Calu3 (cell line): ENCODE measurements at places on chromosomes 4 and X. TPM values are rescaled to one million over a fixed set of nuclear protein-coding genes. Genes with fewer than 3 reads are reported as not detected.

CLNK gene
- not detected in 2 replicates for total RNA-seq

BEX3 gene
- 114 and 117 TPM in 2 replicates for total RNA-seq

FTSJ1 gene
- 64.9 and 75.2 TPM in 2 replicates for total RNA-seq

SERTM2 gene
- not detected in 2 replicates for total RNA-seq

PNPLA4 gene
- total RNA-seq, result 13.7 and 14.8 TPM in 2 replicates

- H3K27ac ChIP-seq, result no peak overlapping the region
- no peaks in the 10 kb centered on the region for H3K36me3 ChIP-seq
- no peak overlapping the region for H3K4me3 ChIP-seq
- no peaks in the 10 kb centered on the region for H3K27me3 ChIP-seq
- peak; percentile 40 for DNase-seq
Observed at GRCh38 chrX:133171962-133172708, 46.0 kb downstream of the TFDP3 start.

- DNase-seq, result peak; percentile 8
- H3K27me3 ChIP-seq, result peaks cover 82% of the 10 kb centered on the region
- H3K4me1 ChIP-seq, result peaks cover 7% of the 10 kb centered on the region
- H3K36me3 ChIP-seq, result peaks cover 24% of the 10 kb centered on the region
- H3K4me3 ChIP-seq, result peak within 1 kb of the TSS; percentile 85
- H3K27ac ChIP-seq, result no peak within 1 kb of the TSS
Observed at GRCh38 chrX:72305286-72306084, at the start of gene CITED1. Gene CITED1, minus strand, starts transcription at chrX:72305914. Its CDS starts 3,045 bp downstream, at chrX:72302869.

DNA sequence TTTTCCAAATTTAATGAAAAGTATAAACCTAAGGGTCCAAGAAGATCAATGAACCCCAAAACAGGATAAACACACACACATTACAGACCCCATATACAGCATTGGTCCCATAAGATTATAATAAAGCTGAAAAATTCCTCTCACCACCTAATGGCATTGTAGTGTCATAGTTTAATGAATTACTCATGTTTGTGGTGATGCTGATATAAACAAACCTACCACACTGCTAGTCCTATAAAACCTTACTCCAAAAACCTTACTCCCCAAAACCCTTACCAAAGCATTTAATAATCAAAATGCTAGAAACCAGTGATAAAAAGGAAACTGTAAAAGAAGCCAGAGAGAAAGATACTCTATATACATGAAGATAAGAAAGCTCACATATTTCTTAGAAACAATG lies 148.1 kb upstream of the SH3RF1 start:
- DNase-seq, result no peak
- H3K4me1 ChIP-seq, result no peaks in the 10 kb centered on the region
- H3K36me3 ChIP-seq, result no peaks in the 10 kb centered on the region
- no peak overlapping the region for H3K4me3 ChIP-seq
- H3K27me3 ChIP-seq, result no peaks in the 10 kb centered on the region

DNA sequence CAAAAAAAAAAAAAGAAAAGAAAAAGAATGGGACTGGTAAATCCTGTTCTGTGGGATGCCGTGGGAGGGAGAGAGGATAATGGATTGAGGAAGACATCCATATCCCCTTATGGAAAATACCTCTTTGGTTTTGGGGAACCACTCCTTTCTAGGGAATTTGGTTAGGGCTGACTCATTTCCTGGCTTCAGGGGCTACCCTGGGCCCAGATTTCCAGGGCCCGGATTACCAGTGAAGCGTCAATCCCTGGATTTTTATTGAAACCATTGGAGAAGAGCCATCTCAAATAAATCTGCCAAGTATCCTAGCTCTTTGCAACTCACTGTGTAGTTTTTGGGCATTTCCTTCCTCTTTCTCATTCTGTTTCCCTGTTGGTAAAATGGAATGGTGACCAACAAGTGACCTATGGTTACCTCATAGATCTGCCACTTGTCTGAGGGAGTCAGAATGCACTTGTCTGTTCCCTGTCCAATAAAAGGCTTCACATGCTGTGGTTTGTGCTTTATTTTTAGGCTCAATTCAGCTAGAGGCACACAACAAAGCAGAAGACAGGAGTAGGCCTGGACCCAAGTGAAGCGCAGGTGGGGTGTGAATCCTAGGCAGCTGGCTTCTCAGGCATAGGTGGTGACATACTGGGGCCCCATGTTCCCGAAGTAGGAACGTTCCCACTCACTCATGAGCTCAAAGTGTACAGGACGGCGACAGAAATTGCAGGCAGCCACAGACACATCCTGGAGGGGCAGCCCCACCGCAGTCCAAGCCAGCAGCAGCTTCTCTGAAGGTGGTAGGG lies 8.6 kb downstream of the APEX2 start:
- peaks cover 31% of the 10 kb centered on the region for H3K4me1 ChIP-seq
- peaks cover 10% of the 10 kb centered on the region for H3K36me3 ChIP-seq
- H3K27ac ChIP-seq, result peak overlapping the region; percentile 64
- DNase-seq, result no peak

DNA sequence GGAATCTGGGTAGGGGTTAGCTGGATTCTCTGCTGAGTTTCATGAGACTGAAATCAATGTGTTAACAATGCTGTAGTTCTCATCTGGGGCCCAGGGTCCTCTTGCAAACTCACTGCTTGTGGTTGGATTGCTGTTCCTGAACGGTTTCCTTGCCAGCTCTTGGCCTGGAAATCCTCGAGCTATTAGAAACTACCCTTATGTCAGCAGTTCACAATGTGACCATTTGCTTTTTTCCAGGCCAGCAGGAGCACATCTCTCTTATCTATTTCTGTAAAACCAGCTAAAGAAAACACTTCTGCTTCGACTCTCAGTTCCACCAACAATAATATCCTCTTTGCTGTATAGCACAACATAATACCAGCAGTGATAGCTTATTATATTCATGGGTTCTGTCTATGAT lies 140.1 kb upstream of the TRAM1L1 start:
- no peaks in the 10 kb centered on the region for H3K36me3 ChIP-seq
- no peak for DNase-seq
- H3K4me3 ChIP-seq, result no peak overlapping the region
- no peaks in the 10 kb centered on the region for H3K27me3 ChIP-seq

GRCh38 chr4:174523025-174523693 lies 871 bp upstream of the HPGD start:
- peaks cover 20% of the 10 kb centered on the region for H3K4me1 ChIP-seq
- H3K4me3 ChIP-seq, result peak overlapping the region; percentile 83
- no peak overlapping the region for H3K27ac ChIP-seq
- no peaks in the 10 kb centered on the region for H3K27me3 ChIP-seq
- peaks cover 19% of the 10 kb centered on the region for H3K36me3 ChIP-seq
- no peak for DNase-seq

DNA sequence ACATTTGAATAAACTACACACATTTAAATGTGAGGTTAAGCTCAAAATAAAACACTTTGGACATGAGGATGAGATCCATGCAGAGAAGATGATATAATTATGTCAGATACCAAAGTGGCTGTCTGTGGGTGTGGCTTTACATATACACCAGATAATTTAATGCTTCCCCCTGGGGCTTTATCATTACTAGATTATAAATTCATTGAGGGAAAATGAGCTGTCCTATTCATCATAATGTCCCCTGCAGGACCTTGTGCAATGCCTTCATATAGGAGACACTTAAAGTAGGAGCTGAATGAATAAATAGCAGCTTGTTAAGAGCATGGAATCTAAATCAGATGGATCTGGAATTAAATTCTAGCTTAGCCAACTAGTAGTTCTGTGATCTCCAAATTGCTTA lies 49.7 kb downstream of the OTC start:
- no peak overlapping the region for H3K4me3 ChIP-seq
- no peaks in the 10 kb centered on the region for H3K36me3 ChIP-seq
- peaks cover 22% of the 10 kb centered on the region for H3K27me3 ChIP-seq
- H3K27ac ChIP-seq, result no peak overlapping the region
- no peak for DNase-seq

GRCh38 chr4:119656342-119656741 lies 27.7 kb upstream of the PDE5A start:
- no peak overlapping the region for H3K4me3 ChIP-seq
- H3K27me3 ChIP-seq, result no peaks in the 10 kb centered on the region
- H3K36me3 ChIP-seq, result no peaks in the 10 kb centered on the region

DNA sequence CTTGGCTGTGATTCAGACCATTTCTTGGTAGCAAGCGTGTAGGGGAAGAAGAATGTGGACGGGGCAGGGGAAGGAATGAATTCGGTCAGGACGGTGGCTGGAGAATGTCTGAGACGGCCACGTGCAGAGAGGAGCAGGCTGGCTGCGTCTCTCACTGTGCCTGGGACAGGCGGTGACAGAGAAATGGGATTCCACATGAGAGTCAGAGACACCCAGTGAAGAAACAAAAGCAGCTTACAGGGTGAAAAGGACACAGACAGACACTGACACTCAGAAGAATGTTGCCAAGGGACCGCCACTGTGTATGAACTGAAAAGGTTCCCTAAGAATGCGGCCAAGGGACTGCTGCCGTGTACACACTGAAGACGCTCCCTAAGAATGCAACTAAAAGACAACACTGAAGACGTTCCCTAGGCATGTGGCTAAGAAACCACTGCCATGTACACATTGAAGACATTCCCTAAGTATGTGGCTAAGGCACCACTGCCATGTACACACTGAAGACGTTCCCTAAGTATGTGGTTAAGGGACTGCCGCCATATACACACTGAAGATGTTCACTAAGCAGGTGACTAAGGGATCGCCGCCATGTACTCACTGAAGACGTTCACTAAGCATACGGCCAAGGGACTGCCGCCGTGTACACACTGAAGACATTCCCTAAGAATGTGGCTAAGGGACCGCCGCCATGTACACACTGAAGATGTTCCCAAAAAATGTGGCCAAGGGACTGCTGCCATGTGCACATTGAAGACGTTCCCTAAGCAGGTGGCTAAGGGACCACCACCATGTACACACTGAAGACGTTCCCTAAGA lies 49.1 kb downstream of the DHRSX start:
- no peak overlapping the region for H3K27ac ChIP-seq
- no peak for DNase-seq
- H3K4me1 ChIP-seq, result peaks cover 19% of the 10 kb centered on the region
- H3K36me3 ChIP-seq, result no peaks in the 10 kb centered on the region
- no peaks in the 10 kb centered on the region for H3K27me3 ChIP-seq

DNA sequence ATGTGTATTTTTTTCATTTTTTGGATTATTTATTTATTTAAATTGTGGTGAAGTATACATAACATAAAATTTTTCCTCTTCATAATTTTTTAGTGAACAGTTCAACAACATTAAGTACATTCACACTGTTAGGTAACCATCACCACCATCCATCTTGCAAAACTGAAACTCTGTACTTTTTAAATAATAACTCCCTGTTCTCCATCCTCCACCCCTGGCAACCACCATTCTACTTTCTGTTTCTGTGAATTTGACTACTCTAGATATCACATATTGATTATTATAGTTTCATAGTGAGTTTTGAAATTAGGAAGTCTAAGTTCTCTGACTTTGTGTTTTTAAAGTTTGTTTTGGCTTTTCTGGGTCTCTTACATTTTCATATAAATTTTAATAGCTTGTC lies 89.3 kb upstream of the STX18 start:
- H3K27me3 ChIP-seq, result no peaks in the 10 kb centered on the region
- DNase-seq, result no peak
- H3K4me3 ChIP-seq, result no peak overlapping the region
- H3K27ac ChIP-seq, result no peak overlapping the region
- H3K4me1 ChIP-seq, result no peaks in the 10 kb centered on the region

- H3K4me1 ChIP-seq, result no peaks in the 10 kb centered on the region
- H3K27ac ChIP-seq, result no peak overlapping the region
- peaks cover 12% of the 10 kb centered on the region for H3K36me3 ChIP-seq
- no peaks in the 10 kb centered on the region for H3K27me3 ChIP-seq
- no peak overlapping the region for H3K4me3 ChIP-seq
Observed at GRCh38 chr4:129077326-129077725, 16.0 kb downstream of the SCLT1 start.

DNA sequence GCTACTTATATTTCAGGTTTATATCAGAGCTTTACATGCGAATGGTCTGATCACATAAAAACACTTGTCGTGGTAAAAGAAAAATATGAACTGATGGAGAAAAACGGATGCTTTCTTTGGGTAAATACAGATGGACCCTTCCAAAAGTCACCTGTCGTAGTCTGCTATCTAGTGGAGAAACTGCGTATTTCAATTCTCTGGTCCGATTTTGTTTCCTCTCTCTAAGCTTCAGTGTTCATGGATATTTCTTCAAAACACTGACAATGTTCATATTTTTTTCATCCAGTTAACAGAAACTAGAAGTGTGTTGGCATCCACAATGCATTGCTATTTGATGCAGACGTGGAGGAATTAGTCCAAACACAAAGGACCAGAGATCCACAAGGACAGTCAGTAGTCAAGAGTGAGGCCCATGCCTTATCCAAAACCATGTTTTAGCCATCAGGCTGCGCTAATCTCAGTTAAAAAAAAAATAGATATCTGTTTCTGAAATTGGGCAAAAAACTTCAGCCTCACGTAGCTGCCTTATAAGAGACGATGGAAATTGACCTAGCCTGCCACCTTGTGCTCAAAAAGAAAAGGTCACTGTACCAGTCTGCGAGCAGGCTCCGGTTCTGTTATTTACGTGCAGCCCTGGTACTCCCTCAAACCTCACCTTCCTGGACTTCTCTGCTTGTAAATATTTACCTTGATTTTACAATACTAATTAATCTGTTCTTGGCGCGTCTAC lies 16.0 kb downstream of the MEPE start:
- peak; percentile 40 for DNase-seq
- no peaks in the 10 kb centered on the region for H3K36me3 ChIP-seq
- no peaks in the 10 kb centered on the region for H3K27me3 ChIP-seq
- peaks cover 25% of the 10 kb centered on the region for H3K4me1 ChIP-seq
- H3K4me3 ChIP-seq, result no peak overlapping the region
